ENCODE measurements at places on chromosomes 11 and 22. TPM values are rescaled to one million over a fixed set of nuclear protein-coding genes. Genes with fewer than 3 reads are reported as not detected.
A peak's percentile ranks its signal among the peaks of the same experiment; 100 is the strongest.

DNA sequence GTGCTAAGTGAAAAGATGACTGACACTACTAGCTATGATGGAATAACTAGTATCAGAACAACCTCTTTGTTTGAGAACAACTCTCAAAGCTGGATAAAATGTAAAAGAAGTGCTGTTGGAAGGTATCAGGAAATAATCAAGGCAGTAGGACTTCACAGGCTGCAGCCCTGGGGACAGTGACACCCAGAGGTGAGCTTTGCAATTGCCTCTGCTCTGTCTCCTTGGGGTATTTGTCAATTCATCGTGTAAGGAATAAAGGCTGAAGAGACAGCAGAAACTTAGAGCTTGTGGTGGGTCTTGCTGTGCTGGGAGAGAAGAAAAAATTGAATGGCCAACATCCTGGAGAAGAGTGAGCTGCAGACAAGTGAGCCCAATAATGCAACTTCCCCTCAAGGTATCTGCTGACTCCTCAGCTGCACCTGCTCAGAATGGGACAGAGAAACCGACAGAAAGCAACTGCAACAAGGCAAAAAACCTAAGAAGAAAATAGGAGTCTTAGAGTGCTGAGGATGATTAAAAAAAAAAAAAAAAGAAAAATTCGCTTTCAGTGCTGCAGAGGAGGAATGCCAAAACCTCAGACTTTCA is 141.1 kb downstream of the RCN1 start:
- peaks cover 26% of the 10 kb centered on the region for H3K27me3 ChIP-seq
- no peak overlapping the region for H3K27ac ChIP-seq
- H3K4me1 ChIP-seq: peaks cover 3% of the 10 kb centered on the region
- H3K36me3 ChIP-seq: no peaks in the 10 kb centered on the region
- H3K4me3 ChIP-seq: no peak overlapping the region

GRCh38 chr11:72522186-72522585 is 87.9 kb upstream of the CLPB start:
- no peak for DNase-seq
- no peaks in the 10 kb centered on the region for H3K27me3 ChIP-seq
- H3K36me3 ChIP-seq: no peaks in the 10 kb centered on the region
- H3K4me3 ChIP-seq: no peak overlapping the region
- no peaks in the 10 kb centered on the region for H3K4me1 ChIP-seq

DNA sequence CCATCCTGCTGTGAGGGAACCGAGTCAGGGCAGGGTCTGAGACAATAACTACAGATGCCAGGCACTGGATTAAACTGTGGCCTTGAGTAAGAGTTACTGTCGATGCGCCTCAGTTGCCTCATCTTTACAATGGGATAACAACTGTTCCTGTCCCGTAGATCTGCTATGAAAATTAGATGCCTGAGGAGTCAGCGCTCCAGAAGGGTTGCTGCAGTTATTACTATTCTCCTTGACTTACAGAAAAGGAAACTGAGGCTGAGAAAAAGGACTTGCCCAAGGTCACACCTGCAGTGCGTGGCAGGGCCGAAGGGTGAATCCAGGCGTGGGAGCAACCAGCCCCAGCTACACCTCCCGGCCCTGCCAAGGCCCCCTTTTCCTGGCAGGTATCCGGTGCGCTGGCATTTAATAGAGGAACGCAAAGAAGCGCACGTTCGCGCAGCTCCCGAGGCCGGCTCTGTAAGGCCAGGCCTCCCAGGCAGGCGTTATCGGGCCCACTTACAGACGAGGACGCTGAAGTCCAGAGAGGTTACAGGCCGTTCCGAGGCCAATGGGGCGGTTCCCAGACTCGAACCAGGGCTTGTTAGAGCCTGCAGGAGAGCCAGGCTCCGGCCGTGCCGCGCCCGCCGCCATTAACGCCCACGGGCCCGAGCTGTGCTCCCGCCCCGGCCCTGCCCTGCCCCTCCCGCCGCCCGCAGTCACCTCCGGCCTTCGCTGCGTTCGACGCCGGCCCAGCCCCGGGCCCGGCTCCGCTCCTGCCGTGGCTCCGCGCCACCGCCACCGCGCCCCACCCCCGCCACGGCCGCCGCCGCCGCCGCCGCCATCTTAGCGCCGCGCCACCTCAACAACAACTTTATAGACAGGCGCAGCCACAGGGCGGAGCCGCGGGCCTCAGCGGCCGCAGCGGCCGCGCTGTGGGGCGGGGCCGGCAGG is at the start of gene C11orf68:
Gene C11orf68 (minus strand): TSS at position 852 of the 930 bp plus-strand sequence. CDS start 31 bp downstream, at position 821.
- H3K27me3 ChIP-seq: no peaks in the 10 kb centered on the region
- H3K4me3 ChIP-seq: peak within 1 kb of the TSS; percentile 82
- DNase-seq: peak; percentile 50
- H3K27ac ChIP-seq: peak within 1 kb of the TSS; percentile 93

- no peaks in the 10 kb centered on the region for H3K4me1 ChIP-seq
- DNase-seq: no peak
- H3K27ac ChIP-seq: no peak overlapping the region
- no peaks in the 10 kb centered on the region for H3K36me3 ChIP-seq
- no peak overlapping the region for H3K4me3 ChIP-seq
Measured at GRCh38 chr11:44988111-44988510, 37.4 kb upstream of the TP53I11 start.

Gene RIMBP3B
- total RNA-seq: not detected

Gene CCDC89
- 0.55 TPM for total RNA-seq

DNA sequence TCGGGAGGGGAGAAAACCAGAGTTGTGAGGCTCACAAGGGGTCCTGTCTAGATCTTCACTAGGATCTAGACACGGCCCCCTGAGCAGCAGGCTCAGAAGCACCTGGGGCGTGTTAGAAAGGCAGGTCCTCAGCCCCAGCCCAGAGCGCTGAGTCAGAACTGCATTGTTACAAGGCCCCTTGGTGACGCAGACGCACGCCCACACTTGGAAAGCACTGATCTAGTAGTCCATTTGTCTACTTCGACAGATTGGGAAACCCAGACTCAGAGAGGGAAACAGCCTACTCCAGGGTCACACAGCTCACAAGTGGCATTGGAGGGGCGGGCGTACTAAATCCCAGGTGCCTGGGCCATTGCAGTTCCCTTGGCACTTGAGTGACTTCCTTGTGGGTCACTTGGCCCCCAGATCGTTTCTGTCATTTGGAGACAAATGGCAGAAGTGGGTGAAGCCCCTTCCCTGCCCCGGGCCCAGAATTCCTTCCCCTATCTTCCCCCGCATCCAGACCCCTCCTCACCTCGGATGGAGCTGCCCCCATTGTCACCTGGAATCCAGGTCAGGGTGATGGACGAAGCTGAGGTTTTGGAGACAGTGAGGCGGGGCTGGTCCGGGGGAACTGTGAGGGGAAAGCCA is 110.8 kb downstream of the CEP164 start:
- no peak for DNase-seq
- H3K36me3 ChIP-seq: no peaks in the 10 kb centered on the region
- H3K27ac ChIP-seq: no peak overlapping the region
- H3K4me3 ChIP-seq: no peak overlapping the region
- H3K4me1 ChIP-seq: no peaks in the 10 kb centered on the region

DNA sequence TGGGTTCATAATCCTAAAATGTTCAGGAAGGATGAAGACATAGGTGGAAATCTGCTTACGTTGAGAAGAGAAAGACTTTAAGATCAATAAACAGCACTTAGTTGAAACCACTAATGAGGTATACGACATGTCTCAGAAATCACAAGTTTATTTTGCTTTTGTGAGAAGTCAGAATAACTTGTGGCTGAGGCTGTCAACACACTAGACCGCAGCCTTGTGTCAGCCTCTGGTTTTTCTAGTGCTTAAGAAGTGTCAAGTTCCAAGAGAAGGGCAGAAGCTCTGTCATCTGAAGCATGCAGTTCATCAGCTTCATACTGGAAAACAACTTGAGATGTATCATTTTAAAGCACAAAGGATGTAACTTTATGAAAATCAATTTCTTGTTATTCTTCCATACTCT is 420.9 kb downstream of the METTL15 start:
- DNase-seq: no peak
- H3K4me1 ChIP-seq: peaks cover 7% of the 10 kb centered on the region
- no peak overlapping the region for H3K4me3 ChIP-seq
- peaks cover 7% of the 10 kb centered on the region for H3K36me3 ChIP-seq
- no peaks in the 10 kb centered on the region for H3K27me3 ChIP-seq

DNA sequence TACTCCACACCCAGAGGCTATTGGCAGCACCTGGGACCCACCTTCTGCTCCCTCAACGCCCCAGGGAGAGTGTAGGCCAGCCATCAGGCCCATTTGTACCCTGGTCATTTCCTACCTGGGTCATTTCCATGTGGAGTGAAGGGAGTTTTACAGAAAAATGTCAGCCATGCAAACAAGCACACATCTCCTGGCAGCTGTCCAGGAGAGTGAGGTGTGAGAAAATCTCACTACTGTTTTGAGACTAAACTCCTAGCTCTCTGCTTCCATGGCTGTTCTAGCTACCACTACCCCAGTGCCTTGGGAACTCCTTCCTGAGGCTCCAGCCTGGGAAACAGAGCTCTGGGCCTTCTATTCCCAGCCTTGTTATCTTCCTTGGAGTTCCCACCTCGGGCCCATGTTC is 2.8 kb upstream of the TMPRSS13 start:
- H3K4me3 ChIP-seq: no peak overlapping the region
- peaks cover 38% of the 10 kb centered on the region for H3K27me3 ChIP-seq
- no peak overlapping the region for H3K27ac ChIP-seq
- peaks cover 15% of the 10 kb centered on the region for H3K4me1 ChIP-seq
- no peak for DNase-seq
